ENCODE measurements at places on chromosomes 12 and 14.

- no peak for DNase-seq
Observed at GRCh38 chr14:75453817-75454434, 26.1 kb downstream of the JDP2 start.

- DNase-seq = peak; percentile 23
Observed at GRCh38 chr12:1353451-1353850, 240.9 kb downstream of the FBXL14 start.

GRCh38 chr14:50082784-50083466 lies 33.4 kb downstream of the VCPKMT start:
- no peak for DNase-seq

GRCh38 chr12:54379398-54380201 lies 4.9 kb downstream of the ZNF385A start:
- peak; percentile 95 for DNase-seq

- no peak for DNase-seq
Observed at GRCh38 chr14:51782435-51782834, 78.0 kb upstream of the GNG2 start.

GRCh38 chr14:77045238-77046162 lies 17.0 kb upstream of the IRF2BPL start:
- DNase-seq = no peak
